ENCODE measurements at places on chromosomes 2 and 18.

GRCh38 chr2:33489835-33490431 is 13.5 kb downstream of the RASGRP3 start:
- no peak for DNase-seq

DNA sequence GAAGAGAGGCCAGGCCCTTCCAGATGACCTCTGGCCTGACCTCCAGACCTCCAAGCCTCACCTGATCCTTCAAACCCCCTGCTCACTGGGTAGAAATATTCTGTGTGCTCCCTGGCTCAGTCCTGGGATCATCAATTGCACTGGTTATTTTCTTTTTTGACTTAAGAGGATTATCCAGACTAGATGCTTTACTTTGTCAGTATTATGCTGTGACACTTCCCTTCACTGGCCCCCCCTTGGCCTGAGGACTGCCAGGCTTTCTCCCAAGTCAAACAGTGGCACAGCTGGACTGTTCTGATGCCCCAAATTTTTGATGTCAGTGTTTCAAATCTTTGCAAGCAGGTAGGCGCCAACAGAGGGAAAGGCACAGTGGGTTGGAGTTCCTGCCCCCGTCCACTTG is 156.3 kb upstream of the SKOR2 start:
- no peak for DNase-seq

GRCh38 chr2:22867973-22868372 is 517.0 kb upstream of the KLHL29 start:
- DNase-seq: no peak

- DNase-seq: no peak
These were observed 59.5 kb downstream of the R3HDM1 start for GRCh38 chr2:135590619-135591260.

DNA sequence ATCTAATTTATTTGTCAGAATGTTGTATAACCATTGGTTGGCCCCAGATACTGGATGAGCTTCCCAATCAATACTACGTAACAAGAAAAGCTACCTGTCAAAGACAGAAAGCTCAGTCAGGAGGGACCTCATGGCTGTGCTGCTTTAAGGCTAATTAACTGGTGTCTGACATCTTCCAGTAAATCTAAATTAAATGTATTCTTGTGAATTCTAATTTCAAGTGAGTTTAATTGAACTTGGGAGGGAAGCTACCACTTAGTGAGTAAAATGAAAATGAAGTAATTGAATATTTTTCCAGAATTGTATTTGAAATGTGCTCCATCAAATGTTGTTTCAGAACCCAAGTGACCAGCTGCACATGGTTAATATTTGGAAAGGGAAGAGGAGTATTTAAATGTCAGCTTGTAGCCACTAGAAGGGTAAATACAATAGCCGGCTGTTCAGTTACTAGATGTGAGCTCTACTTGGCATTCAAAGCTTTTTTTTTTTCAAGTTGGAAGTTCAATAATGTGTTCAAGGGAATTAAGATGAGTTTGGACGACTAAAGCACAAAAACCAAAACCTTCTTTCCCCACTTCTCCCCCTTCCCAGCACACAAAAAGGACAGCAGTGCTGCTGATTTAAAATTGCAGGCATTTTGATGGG is 62.0 kb downstream of the GPR39 start:
- peak; percentile 12 for DNase-seq

DNA sequence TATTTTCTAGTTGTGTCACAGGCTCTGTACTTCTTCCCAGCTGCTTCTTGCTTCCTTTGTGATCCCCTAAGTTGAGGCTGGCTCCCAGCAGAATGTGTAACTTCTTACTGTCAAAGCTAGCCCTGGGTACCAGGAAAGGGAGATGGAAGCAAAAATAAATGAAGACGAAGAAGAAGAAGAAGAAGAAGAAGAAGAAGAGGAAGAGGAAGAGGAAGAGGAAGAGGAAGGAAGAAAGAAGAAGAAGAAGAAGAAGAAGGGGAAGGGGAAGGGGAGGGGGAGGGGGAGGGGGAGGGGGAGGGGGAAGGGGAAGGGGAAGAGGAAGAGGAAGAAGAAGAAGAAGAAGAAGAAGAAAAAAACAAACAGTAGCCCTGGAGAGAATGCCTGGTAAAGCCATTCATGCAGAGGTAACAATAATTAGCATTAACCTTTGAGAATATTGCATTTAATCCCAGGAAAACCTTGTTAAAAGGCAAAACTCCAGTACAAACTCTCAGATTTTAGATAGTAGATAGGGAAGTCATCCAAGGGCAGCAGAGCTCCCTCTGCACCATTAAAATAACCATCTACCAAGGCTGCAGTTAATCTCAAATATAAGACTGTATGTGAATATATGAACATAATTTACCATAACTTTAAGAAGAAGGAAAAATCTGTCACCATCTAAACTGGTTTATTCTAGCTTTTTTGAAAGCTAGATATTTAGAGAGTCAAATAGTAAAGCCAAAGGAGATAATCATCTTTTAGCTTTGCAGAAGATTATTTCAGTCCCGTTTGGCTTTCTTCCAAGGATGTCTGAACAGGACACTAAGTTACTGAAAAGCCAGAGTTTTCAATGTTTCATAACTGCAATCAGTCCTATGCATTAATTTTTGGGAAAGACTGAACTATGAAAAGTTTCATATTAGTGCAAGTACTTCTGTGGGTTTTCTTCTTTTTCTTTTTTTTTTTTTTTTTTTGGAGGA is 44.3 kb upstream of the FBXO11 start:
- peak; percentile 54 for DNase-seq

DNA sequence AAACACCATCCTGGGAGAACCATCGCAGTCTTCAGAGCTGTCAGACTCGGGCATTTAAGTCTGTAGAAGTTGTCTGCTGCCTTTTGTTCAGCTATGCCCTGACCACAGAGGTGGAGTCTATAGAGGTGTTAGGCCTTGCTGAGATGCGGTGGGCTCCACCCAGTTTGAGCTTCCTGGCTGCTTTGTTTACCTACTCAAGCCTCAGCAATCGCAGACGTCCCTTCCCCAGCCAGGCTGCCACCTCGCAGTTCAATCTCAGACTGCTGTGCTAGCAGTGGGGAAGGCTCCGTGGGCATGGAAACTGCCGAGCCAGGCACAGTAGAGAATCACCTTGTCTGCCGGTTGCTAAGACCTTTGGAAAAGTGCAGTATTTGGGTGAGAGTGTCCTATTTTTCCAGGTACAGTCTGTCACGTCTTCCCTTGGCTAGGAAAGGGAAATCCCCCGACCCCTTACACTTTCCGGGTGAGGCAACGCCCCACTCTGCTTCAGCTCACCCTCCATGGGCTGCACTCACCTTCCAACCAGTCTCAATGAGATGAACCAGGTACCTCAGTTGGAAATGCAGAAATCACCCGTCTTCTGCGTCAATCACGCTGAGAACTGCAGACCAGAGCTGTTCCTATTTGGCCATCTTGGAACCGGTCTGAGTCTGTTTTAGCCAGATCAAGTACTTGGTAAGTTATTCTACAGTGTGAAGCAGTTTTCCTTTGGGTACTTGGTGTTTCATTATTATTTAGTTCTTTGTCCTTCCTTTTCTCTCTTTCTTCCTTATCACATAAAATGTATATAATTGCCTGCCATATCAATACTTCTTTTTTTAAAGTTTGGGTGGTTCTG is 71.5 kb downstream of the CDC42EP3 start:
- DNase-seq: no peak

- DNase-seq: no peak
These were observed 11.5 kb downstream of the ITGA6 start for GRCh38 chr2:172438741-172439508.

- DNase-seq: no peak
These were observed 163.7 kb downstream of the MCFD2 start for GRCh38 chr2:46751897-46752296.

GRCh38 chr18:52422985-52423601 is 83.1 kb downstream of the DCC start:
- DNase-seq: no peak

GRCh38 chr2:12733846-12734245 is 17.1 kb downstream of the TRIB2 start:
- DNase-seq: no peak

- no peak for DNase-seq
These were observed 6.2 kb downstream of the FKBP1B start for GRCh38 chr2:24055750-24056149.

GRCh38 chr2:111121028-111121827 is 514 bp downstream of the BCL2L11 start:
- peak; percentile 39 for DNase-seq

DNA sequence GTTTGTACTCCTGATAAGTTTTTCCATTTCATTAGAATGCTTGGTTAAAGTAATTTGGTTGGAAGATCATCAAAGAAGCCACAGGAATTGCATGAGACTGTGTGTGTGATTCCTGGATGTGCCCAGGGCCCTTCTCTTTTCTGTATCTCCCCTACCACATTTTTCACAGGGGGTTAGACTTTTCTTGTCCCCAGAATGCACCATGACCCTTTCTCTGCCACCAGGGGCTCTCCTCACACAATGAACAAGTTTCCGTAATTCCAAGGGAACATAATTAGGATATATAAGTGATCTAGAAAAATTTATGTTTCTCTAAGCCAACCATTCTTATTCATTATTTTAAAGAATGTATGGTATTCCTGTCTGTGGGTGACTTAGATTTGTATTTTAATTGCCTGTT is 291.8 kb downstream of the NEDD4L start:
- peak; percentile 18 for DNase-seq

DNA sequence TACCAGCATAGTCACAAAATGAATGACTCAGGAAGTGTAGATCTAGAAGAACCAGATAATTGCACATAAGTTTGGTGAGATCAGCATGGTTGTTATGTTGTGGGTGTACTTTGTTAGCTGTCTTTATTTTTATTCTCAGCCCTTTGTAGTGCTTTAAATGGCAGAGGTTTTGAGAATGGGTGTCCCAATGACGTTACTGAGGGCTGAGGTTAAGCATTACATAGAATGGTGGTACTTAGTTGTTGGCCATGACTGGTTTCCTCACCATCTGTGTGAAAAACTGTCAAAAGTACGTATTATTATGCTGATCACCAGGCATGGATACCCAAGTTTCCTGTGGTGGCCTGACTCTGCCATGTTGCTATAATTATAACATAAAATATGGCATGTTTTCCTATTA is 165.8 kb downstream of the UBE2E3 start:
- DNase-seq: no peak

- DNase-seq: peak; percentile 20
These were observed 37.8 kb upstream of the CCDC150 start for GRCh38 chr2:196601430-196602306.

DNA sequence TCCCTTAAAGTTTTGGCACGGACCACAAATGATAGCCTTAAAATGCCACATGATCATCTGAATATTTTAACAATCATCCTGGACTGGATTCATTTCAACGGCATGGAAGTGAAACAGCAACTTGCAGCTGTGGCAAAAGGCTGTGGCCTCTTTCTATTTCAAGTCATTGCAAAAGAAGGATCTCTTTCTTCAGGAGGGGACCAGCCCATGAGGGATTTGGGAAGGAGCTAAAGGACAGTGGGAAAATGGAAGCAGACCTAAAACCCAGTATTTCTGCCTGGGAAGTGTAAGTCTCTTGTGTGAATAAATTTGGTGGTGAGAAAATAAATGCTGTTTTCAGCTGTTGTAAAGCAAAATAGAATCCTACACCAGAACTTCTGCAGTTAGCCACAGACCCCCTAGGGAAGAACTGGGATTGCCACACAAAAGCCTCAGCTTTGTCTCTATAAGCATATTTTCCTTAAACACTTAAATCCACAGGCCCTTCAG is 107.3 kb upstream of the ZFP36L2 start:
- no peak for DNase-seq

DNA sequence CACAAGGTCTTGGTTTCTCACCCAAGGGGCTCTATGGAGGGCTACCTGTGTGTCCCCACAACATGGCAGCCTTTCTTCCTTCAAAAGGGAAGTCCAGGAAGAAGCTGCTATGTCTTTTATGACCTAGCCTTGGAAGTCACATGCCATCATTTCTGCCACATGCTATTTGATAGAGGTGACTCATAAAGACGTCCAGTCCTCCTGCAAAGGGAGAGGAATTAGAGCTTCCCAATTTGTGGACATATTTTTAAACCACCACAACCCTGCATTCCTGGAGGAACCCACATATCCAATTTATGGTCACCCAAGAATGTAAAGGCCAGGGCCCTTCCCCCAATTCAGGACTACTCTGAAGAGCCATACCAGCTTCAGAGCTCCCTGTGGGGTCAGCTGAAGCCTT is 246.2 kb downstream of the CYP26B1 start:
- DNase-seq: no peak

- DNase-seq: peak; percentile 50
These were observed 582.4 kb upstream of the RAB6C start for GRCh38 chr2:129396980-129397599.

DNA sequence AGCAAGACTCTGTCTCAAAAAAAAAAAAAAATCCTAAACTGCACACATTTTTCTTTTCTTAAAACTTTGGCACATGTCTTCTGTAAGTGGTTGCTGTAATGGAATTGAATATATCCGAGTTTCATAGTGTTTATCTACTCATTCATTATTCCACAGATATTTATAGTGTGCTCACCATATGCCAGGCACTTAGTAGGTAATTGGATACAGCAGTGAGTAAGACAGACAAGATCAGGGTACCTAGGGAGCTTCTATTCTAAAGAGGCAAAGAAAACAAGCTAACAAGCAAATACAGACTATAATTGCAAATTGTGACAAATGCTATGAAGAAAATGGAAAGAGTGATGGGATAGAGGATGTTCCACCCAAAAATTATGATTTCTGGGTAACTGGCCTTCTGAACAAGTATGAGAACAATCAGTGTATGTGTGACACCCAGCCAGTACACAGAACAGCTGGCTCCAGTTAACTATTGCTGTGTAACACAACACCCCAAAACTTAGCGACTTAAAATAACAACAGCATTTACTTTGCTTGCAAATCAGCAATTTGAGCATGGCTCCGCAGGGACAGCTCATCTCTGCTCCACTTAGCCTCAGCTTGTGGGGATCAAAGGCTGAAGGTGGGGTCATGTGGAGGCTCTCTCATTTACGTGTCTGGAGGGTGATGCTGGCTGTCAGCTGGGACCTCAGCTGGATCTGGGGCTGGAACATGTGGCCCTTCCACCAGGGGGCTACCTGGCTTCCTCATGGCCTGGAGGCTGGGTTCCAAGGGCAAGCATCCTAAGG is 224.9 kb downstream of the INSIG2 start:
- DNase-seq: peak; percentile 42

DNA sequence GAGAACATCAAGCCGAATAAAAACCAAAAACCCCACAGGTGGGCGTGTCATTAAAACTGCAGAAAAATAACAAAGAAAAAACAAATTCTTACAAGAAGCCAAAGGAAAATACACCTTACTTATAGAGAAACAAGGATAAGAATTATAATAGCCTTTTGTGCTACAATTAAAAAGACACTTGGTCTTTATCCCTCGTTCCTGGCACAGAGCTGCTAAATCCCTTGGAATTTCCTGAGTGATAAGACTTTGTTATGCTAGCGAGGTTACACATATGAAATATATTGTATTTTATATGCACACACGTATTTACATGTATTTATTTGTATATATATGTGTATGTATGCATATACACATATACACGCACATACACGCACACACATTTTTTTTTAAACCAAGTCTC is 325.3 kb upstream of the TFPI start:
- DNase-seq: no peak

GRCh38 chr2:71100195-71100964 is 29.6 kb downstream of the MCEE start:
- peak; percentile 15 for DNase-seq

Data from muscle of back (tissue), 13 donors.